ENCODE measurements at places on chromosomes 2 and 18. TPM values are rescaled to one million over a fixed set of nuclear protein-coding genes. Genes with fewer than 3 reads are reported as not detected.

Gene SPP2
- total RNA-seq = not detected

Gene FRZB
- not detected for total RNA-seq

Gene RAPH1
- 36.1 TPM for total RNA-seq

DNA sequence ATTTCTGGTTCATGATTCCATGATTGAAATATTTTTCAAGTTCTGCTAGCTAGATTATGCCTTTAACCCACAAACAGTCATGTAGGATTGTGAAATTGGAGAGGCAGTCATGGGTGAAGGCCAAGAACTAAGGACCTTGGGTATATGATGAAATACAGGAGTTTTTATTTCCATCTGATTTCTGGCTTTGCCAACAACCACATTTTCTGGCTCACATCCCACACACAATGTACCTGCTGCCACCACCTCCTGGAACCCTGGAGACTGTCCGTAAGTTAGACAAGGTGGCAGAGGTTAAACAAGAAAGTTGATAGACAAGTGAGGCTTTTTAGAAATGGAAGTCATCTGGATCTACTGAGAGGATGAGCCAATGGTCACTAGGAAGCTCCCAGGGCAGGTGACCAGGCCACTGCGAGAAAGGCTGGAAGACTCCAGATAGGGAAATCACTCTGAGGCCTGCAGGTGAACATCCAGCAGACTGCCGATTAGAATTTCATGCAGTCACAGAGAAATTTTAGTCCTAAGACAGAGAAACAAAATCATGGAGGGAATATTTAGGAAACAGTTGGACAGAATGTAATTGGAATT lies 402.0 kb downstream of the ALK start:
- no peak for DNase-seq

DNA sequence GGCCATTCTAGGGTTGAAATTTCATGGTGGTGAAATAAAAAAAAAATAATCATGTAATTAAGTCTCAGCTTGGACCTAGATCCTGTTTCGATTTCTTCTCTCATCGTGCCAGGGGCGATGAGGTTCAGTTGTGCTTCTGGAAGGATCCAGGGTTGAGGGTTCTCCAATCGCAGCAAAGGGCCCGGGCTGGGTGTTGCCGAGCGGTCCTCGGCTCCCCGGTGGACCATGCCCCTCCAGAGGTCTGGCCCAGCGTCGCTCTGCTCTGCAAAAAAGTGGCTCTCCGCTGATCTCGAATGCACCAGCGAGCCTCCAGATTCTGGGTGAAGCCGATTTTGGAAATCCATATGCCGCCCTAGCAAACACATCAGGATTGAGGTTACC lies 39.0 kb downstream of the EN1 start:
- no peak for DNase-seq
